ENCODE measurements at places on chromosomes 5 and 9.

GRCh38 chr9:133606708-133607025 is 2.5 kb downstream of the FAM163B start:
- no peak for DNase-seq

- no peak for DNase-seq
Observed at GRCh38 chr9:126112135-126112720, 214.4 kb upstream of the MVB12B start.

GRCh38 chr5:127951791-127952190 is 131.8 kb upstream of the SLC12A2 start:
- no peak for DNase-seq

GRCh38 chr5:166781737-166782136 is 1509.7 kb upstream of the WWC1 start:
- DNase-seq = no peak

- DNase-seq = no peak
Observed at GRCh38 chr5:154702477-154702876, 52.7 kb upstream of the LARP1 start.

DNA sequence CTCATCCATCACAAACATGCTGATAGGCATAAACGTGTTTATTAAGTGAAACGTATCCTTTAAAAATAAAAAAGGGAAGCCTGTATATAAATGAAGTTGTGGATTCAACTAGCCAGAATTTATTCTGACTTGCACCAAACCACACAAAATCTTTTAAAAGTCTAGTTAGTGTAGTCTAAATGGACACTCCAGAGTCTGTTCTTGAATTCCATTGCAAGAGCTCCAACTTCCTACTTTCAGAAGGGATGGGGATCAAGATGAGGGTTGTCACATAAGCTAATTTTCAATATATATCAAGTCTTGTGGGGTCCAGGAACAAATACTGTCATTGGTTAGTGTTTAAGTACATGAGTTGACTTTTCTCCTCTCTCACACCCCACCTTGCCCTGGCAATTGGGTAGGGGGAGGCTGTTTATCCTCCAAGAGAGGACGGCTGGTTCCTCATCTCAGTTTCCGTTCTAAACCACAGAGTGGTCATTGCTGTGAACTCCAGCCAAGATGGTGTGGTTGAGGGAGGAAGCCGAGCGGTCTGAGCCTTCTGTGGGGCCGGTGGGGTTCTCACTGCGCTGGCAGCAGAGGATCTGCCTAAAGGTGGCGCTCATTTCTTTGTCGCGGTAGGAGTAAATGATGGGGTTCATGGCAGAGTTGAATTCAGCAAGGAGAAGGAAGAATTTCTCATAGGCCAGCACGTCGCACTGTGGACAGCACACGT is 163.2 kb downstream of the LPAR1 start:
- DNase-seq = no peak

DNA sequence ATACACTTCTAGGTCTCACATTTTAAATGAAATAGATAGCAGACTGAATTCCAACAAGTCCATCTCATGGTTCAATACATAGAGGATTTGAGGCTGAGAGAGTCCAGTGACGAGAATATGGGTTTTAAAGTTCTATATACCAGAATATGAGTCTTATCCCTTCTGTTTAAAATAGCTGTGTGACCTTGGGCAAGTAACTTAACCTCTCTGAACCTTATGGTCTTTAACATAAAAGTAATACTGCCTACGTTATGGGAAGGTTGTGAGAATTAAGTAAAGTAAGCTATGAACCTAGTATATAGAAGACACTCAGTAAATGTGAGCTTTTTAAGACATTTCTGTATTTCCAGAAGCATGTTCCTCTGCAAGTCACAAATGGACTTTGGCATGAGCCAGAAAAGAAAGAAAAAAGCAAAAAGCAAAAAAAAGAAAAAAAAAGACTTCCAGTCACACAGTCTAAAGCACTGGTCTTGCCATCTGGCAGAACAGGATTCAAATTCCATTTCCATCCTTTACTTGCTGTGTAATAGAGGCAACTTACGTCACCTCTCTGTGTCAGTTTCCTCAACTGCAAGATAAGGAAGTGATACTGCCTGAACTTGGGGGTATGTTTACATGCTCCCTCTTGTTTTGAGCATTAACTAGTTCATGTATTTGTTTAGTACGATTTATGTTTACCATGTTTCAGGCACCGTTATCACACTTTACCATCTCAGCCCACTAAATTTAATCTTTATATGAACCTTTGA is 248.2 kb downstream of the TRIM32 start:
- no peak for DNase-seq

DNA sequence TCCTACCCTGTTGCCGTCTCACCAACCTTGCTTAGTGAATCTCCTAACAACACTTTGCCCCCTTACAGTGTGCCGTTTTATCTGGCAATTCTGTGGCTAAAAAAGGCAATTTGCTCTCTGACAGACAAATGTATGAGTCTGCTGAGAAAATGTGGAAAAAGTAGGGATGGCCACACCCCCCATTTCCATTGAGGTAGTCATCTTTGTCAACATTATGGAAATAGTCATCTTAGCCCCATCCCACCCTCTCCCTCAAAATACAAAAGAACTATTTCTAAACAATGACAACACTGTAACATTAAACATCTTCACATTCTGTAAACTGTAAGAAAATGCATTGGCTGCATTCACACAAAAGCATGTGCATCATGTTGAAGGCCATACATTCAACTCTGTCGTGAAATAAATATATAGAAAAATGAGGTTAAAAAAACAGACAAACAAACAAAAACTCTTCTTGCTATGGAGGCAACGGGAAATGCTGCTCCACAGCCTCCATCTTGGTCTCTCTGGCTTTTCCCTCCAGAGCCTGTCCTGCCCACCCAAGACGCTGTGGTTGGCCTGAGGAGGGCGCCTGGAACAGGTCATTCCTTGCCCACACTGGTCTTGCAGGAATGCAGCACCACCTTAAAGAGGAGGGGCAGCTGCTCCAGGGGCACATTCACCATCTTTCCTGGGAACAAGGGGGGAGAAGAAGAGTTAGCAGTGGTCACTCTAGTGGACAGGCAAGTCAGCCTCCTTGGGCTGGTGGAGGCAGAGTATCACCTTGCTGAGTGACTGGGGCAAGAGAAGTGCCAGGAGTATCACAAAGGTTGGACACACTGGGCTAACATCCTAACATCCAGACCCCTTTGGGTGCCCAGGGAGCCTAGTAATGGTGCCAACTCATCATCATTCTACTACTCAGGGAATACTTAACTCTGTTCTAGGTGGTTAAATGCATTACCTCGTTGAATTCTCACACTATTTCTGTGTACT is 15.2 kb upstream of the NR5A1 start:
- DNase-seq = no peak

GRCh38 chr5:172491481-172491880 is 37.2 kb upstream of the SH3PXD2B start:
- DNase-seq = no peak

DNA sequence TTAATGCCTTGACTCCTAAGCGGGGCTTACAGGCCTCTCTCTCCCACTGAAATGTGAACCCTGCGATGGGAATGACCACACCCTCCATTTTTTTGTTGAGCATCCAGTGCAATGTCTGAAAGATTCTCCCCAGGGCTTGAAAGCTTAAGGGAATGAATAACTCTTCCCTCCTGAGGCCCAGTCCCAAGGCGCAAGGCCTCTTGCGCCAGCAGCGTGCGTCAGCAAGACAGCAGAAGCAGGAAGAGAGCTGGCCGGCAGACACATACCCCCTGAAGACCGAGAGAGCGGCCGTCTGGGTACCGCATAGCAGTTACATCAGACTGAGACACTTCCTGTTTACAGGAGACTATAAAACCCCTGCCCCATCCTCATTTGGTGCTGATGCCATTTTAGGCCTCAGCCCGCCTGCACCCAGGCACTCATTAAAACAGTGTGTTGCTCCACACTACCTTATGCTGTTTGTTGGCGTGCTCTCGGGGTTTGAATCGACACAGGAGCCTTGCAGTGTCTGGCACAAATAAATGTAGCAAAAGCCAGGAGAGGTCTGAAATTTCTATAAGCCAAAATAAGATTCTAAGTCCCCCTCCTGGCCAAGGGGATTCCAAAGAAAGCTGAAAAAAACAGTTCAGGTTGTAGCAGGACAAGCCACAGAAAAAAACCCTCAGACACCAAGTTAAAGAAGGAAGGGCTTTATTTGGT is 62.3 kb downstream of the GDNF start:
- DNase-seq = no peak

DNA sequence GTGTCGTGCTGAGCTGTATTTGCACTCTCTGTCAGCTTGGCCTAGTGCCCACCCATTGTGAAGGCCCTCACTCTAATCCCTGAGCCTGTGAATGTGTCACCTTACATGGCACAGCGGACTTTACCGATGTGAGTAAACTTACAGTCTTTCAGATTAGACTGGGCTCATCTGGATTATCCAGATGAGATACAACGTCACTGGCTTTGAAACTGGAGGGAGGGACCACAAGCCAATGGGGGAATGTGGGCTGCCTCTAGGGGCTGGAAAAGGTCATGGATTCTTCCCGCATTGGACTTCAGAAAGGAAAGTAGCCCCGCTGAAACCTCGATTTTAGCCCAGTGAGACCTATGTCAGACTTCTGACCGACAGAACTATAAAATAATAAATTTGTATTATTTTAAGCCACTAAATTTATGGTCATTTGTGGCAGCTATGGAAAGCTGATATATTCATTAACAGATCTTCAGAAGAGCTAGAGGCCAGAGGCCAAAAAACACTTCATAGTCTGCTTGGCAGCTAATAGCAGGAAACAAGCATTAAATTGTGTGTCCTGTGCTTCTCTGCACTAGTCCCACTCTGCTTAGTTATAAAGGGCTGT is 139.0 kb upstream of the GAS1 start:
- no peak for DNase-seq

DNA sequence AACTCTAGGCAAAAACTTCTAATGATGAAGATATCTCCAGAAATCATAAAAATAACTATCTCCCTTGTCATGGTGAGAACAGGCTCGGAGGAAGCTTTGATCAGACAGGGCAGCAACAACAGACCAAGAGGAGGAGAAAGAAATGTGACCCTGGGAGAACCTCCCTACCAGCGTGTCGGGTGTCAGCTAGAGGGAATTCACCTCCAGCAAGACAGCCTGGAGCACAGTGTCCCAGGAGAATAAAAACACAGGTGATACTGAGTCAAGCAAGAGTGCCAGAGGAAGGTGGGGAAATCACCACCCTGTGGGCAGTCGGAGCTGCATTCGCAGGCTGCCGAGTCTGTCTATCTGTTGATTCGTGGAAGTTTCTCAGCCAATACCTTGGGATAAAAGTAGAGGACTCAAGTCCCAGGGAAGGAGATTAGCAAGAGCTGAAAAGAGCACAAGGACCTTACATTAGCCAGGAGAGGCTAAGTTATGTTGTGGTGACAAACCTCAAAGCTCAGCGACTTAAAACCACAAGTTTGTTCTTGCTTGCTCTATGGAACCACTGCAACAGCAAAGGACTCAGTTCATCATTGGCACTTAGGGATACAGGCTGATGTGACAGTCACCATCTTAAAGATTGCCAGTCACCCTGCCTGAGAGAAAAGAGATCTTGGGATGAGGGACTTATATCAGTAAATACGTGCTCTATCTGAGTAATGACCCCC is 598.3 kb downstream of the CCDC171 start:
- no peak for DNase-seq

- DNase-seq = no peak
Observed at GRCh38 chr9:72228282-72228681, 79.0 kb downstream of the GDA start.

- DNase-seq = no peak
Observed at GRCh38 chr5:43268188-43268820, 44.9 kb downstream of the HMGCS1 start.

- no peak for DNase-seq
Observed at GRCh38 chr5:146024034-146024433, 81.3 kb downstream of the PLAC8L1 start.

DNA sequence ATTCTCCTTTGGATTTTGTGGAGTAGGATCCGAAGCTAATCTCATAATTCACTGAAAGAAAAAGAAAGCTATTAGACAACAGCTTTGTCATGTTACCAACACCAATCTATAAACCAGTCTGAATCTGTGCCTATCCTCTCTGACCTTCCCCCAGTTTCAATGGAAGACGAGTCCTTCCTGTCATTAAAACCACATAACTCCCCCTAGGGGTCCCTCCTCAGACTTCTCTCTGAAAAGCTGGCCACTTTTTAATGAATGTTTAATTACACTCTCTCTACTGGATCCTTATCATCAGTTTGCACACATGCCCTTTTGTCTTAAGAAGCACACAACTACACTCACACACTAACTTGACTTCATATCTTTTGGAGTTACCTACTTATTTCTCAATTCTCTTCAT is 98.0 kb upstream of the TSLP start:
- DNase-seq = no peak

DNA sequence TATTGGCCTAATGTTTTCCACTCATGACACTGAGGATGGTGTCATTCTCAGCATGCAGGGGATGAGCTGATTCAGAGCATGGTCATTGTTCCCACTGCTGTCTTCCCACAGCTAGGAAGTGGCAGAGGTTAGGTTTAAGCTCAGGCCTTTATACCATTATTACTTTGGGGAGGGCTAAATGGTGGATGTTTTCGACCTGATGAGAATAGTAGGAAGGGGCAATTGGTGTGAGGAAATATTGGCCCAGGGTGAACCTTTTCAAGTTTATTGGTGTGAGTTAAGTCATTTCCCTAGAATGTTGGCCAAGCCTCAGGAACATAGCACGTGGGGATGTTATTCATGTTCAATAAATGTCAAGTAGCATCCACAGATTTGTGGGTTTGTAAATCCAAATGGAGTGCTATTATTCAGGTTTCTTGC is 59.6 kb downstream of the ARHGAP26 start:
- no peak for DNase-seq

DNA sequence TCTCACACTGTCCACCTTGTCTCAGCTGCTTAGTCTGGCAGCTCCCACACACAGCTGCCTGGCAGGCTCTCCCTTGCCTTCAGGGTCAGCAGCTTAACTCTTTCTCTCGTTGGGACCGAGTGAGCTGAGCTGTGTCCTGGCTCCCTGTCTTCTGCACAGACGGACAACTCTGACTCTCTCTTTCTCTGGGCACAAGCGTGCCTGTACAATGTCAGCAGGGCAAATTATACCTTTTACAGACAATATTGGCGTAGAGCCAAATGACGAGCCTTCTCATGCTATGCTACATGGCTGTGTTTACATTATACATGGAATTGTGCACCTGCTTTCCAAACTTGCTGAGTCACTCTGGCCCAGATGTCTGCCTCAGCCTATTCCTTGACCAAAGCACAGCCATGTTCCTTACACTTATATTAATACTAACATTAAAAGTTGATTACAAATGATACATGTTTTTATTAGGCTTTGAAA is 188.6 kb downstream of the CYLC2 start:
- DNase-seq = no peak

DNA sequence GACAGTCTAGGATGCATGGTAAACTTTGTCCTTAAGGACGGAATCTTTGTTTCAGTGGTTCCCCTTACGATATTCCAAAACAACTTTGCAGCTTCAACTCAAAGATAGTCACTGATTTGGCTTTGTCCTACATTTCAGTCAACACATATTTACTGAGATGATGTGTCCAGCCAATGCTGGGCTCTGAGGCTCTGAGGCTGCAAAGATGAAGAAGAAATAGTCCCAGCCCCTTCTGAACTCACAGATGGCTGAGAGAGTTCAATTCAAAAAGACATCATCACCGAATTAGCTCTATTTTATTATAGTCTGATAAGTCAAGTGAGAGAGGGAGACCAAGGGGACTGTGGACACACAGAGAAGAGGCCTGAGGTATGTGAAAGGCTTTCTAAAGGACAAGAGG is 544.0 kb downstream of the ACTL7B start:
- no peak for DNase-seq
